Activated CD8-positive, alpha-beta memory T cell treated with anti-CD3 and anti-CD28 coated beads for 36 hours (primary cell): ENCODE measurements at places on chromosomes 12 and 14. TPM values are rescaled to one million over a fixed set of nuclear protein-coding genes. Genes with fewer than 3 reads are reported as not detected.

WNT1 gene
- total RNA-seq = not detected

KRT6C gene
- not detected for total RNA-seq

TBX3 gene
- not detected for total RNA-seq

MYF5 gene
- total RNA-seq = not detected

OTX2 gene
- not detected for total RNA-seq

OXA1L gene
- total RNA-seq = 122 TPM

PTPRB gene
- not detected for total RNA-seq

ACSS3 gene
- total RNA-seq = not detected

VRTN gene
- not detected for total RNA-seq

CCDC197 gene
- not detected for total RNA-seq

RNF212B gene
- not detected for total RNA-seq

C14orf39 gene
- total RNA-seq = not detected

PPP1R1A gene
- not detected for total RNA-seq

FAM186B gene
- 0.17 TPM for total RNA-seq

RHEBL1 gene
- total RNA-seq = 10.8 TPM

C12orf54 gene
- total RNA-seq = not detected

ZDHHC17 gene
- total RNA-seq = 15.7 TPM

ZNF410 gene
- 66.1 TPM for total RNA-seq

KERA gene
- not detected for total RNA-seq

MORN3 gene
- 1.6 TPM for total RNA-seq

ITGA7 gene
- 4.1 TPM for total RNA-seq

GPRC5A gene
- not detected for total RNA-seq

STAC3 gene
- total RNA-seq = 1.4 TPM
